Right cardiac atrium (tissue), 5 donors: ENCODE measurements at places on chromosomes 5 and 9. TPM values are rescaled to one million over a fixed set of nuclear protein-coding genes. Genes with fewer than 3 reads are reported as not detected.

GRCh38 chr5:132272311-132273210 is 15.1 kb downstream of the PDLIM4 start:
- DNase-seq = peak; percentile 83

DNA sequence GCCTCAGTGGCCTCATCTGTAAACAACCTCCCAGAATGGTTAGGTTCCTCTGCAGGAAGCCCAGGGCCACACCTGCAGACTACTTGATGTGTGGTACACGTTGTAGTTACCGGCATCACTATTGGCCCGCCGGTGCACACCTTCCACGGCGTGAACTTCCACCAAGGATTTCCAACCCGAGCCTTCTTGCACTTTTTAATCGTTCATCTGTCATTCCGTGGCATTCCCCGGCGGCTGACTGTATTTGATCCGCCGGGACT is 5.3 kb upstream of the TRIM41 start:
- no peak for DNase-seq

Gene CTXN3
- not detected for total RNA-seq

GRCh38 chr9:109411798-109412352 is 86.2 kb downstream of the PTPN3 start:
- no peak for DNase-seq

DNA sequence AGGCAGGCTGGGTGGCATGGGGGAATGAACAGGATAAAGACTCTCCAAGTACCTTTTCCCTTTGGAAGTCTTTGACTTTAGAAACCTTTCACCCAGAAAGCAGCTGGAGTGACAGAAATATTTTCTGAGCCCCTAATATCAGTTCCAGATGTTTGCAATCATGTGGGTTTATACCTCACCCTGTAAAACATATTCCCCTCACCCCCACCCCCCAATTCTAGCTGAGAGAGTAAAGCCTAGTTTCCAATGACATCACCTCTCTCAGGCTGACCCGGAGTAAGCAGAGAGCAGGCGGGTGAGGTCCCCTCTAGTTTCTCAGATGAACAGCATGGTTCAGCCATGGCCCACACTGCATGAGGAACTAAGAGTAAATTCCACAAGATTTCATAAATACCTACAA is 82.9 kb upstream of the TRIM32 start:
- DNase-seq = no peak

DNA sequence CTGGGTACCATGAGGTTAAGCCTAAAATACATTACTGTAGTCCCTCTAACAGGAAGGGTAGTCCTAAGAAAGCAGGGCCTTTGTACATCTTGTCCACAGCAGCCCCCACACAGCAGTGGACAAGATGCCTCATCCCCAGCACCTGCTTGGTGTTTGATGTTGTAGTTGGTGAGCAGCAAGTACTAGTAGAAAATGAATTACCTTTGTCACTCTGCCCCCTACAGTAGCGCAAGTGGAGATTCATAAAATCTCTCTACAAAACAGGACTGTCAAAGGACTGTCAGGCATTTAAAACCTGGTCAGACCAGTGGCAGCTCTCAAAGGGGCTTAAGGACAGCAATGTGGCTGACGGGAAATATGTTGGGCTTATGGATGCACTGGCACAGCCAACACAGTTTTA is 122.5 kb downstream of the TMEM174 start:
- DNase-seq = no peak

GRCh38 chr5:158007336-158007735 is 148.4 kb upstream of the CLINT1 start:
- DNase-seq = no peak

- no peak for DNase-seq
Measured at GRCh38 chr9:72675586-72675985, 154.2 kb downstream of the TMC1 start.

GRCh38 chr9:120778758-120779157 is 14.5 kb downstream of the FBXW2 start:
- DNase-seq = no peak

Gene AQP7
- total RNA-seq = 180 TPM

DNA sequence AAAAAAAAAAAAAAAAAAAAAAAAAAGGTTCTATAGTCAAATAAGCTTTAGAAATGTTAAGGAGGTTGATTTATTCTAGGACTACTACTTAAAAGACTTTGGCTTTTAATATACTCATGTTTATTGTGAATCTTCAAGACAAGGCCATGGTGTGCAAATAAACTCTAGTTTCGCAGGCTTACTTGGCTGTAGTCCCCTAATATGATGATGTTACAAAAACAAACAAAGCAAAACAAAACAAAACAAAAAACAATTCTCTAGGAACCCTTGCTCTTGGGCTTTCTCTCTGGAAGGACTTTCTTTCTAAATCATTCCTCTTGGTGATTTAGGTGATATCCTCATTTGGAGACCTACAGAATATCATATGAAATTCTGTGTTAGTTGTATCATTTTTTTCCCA is 172.0 kb downstream of the GDNF start:
- no peak for DNase-seq

Gene FAM114A2
- total RNA-seq = 28.9 TPM

Gene DIRAS2
- not detected for total RNA-seq

Gene SH3PXD2B
- 18.0 TPM for total RNA-seq

- no peak for DNase-seq
Measured at GRCh38 chr9:76463211-76463610, 4.2 kb downstream of the GCNT1 start.

DNA sequence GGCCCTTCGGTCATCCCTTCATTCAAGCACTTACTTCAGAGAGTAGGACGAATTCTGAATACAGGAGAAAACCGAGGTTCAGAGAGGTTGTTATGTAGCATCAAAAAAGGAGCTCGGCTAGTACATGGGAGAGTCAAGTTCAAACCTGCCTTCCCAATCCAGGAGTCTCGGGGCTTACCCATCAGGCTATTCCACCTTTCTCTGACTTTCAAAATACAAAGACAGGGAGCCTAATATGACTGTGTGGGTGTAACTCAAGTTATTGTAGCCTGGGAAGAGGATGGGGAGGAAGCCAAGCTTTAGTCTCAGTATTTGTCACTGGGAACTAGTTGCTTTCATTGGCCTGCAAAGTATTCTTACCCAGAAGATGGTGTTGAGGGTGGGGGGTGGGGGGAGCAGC is 274.8 kb upstream of the PANK3 start:
- no peak for DNase-seq

GRCh38 chr5:80712919-80713318 is 58.1 kb upstream of the DHFR start:
- DNase-seq = no peak

GRCh38 chr9:4293293-4293941 is 6.5 kb downstream of the GLIS3 start:
- no peak for DNase-seq

Gene FBLL1
- not detected for total RNA-seq

GRCh38 chr5:102307232-102307631 is 11.1 kb upstream of the SLCO4C1 start:
- DNase-seq = no peak

Gene LOX
- 9.5 TPM for total RNA-seq

Gene STK32A
- total RNA-seq = 2.9 TPM

- DNase-seq = peak; percentile 85
Measured at GRCh38 chr5:82356808-82357671, 78.9 kb upstream of the RPS23 start.
